ENCODE measurements at places on chromosomes 6 and 20. TPM values are rescaled to one million over a fixed set of nuclear protein-coding genes. Genes with fewer than 3 reads are reported as not detected.

DNA sequence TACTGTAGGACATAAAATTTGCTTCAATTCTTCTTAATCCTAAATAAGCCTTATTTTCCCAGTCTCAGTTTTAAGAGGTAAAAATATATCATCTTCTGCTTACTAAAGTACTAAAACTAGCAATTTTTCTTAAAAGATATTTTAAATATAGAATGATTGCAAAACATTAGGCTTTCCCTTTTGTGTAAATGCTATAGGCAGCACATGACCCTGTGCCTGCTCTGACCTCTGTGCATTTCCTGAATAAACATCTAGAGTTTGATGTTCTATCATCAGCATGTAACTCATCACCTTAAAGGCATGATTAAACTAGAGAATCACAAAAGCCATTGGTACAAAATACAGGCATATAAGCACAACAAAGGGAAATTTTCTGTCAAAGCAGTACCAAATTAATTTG lies 422.7 kb downstream of the TFAP2B start:
- DNase-seq = no peak

GRCh38 chr20:36390719-36391415 lies 84.7 kb downstream of the DLGAP4 start:
- DNase-seq = no peak

DNA sequence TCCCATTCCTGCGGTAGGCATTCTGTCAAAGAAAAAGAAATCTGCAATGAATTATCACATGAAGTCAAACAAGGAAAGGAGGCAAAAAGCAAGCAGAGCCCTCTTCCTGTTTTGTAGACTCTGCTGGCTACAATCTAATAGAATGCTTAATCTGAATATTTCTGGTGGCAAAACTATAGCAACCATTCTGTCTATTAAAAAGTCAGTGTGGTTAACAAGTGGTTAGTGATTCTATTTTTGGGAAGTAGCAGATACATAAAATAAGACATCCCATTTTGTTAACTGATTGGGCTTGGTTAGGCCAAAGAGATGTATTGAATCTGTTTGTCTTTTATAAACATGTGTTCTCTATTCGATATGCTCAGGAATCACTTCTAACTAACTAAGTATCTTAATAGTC lies 442.3 kb downstream of the CDC5L start:
- DNase-seq = no peak

GRCh38 chr6:22320750-22321149 lies 23.9 kb upstream of the PRL start:
- no peak for DNase-seq

- DNase-seq = no peak
Measured at GRCh38 chr20:48606841-48607543, 220.8 kb downstream of the PREX1 start.

- no peak for DNase-seq
Measured at GRCh38 chr6:91717094-91717493, 1130.2 kb upstream of the MAP3K7 start.

GRCh38 chr6:35717449-35718374 lies 19.1 kb upstream of the ARMC12 start:
- no peak for DNase-seq

DNA sequence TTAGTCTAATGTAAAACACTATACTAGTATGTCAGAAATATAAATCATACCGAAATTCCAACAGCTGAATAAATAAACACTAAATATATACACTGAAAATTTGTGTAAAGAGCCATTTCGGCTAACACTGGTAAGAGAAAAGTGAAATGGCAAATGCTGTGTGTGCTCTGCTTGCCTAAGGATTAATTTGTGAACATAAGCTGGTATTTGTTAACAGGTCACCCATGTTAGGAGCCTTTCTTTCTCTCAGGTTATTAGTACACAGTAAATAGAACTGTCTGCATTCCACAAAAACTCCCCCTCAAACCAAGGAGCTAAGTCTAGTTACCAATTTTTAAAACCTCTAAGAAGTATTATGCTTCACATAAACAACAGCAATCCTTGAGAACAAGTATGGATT lies 27.0 kb downstream of the ELOVL5 start:
- no peak for DNase-seq

- peak; percentile 11 for DNase-seq
Measured at GRCh38 chr20:52190437-52191131, 995 bp downstream of the ZFP64 start.

GRCh38 chr6:71589254-71589653 lies 297.1 kb upstream of the RIMS1 start:
- DNase-seq = no peak

DNA sequence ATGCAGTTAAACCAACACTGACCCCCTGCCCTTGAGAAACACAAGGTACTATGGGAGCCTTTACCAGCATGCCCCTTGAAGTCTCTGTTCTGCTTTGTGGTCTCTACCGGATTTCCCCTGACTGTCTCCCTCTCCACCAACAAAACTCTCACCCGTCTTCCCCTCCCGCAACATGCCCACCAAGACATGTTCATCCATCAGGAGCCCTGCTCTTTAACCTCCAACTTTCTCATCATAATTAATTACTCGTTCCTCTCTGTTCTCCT lies 1.1 kb downstream of the ZNF165 start:
- DNase-seq = no peak

DNA sequence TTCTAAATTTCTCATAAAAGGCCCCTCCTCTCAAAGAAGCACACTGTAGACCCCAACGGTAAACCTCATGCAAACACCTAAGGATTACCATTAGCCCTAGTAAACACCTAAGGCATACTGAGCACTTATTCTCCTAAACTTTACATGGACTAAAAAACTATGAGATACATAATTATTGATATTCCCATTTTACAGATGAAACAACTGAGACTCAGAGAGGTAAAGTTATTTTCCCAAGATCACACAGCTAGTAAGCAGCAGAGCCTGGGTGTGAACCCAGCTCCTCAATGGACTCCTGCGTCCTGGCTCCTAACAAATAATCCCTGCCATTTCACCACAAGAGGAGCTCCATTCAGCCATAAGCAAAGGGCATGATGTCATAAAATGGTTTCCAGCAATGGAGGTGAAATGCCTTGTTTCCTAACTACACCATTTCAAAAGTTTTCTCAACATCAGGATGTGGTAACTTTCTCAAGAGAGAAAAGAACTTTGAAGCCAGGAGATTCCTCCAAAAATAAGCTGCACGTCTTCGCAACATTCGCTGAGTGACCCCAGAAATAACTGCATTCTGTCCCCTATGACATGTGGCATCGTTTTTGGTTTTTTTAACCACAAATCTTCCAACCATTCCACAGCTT lies 4.1 kb downstream of the ATP9A start:
- DNase-seq = no peak

GRCh38 chr6:47595785-47596184 lies 102.6 kb upstream of the ADGRF4 start:
- peak; percentile 29 for DNase-seq

GRCh38 chr6:30918670-30919069 lies 4.6 kb downstream of the VARS2 start:
- no peak for DNase-seq

DNA sequence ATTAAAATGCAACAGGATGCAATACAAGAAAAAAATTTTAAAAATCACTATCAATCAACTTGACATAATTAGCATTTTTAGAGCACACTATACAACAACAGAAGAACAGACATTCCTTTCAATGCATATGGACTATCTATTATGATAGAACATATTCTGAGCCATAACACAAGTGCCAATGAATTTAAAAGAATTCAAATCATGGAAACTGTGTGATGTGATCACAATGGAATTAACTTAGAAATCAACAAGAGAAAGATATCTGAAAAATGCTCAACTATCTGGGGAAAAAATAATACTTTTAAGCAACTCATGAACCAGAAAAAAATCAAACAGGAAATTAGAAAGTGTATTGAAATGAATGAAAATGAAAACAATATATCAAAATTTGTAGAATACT lies 106.3 kb downstream of the ADTRP start:
- DNase-seq = no peak

DNA sequence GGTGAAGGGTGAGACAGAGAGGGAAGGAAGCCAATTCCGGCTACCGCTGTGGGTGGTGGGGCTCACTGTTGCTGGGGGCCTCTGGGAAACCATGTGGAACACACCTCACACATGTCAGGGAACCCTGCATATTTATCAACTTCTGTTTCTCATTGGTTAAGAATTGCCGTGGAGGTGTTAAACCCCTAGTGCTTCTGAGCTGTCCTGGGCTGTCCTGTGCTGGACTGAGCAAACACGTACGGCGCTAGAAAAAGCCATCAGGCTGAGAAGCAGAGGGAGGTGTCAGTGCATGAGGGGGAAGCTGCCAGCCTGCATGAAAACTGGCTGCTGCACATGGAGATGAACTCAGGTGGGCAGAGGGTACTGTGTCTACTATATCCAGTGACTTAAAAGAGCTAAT lies 103.9 kb upstream of the JAG1 start:
- no peak for DNase-seq

SLC26A8 gene
- total RNA-seq = 0.11 TPM

TSHZ2 gene
- total RNA-seq = 35.0 TPM

EYS gene
- 4.4 TPM for total RNA-seq

DEFB124 gene
- not detected for total RNA-seq

KHDC1 gene
- total RNA-seq = 2.6 TPM

SLC35A1 gene
- 39.2 TPM for total RNA-seq

FUCA2 gene
- total RNA-seq = 37.0 TPM

ETV7 gene
- total RNA-seq = 0.79 TPM

HLA-DOB gene
- 0.42 TPM for total RNA-seq

NFYA gene
- total RNA-seq = 30.5 TPM

APOBEC2 gene
- 11.4 TPM for total RNA-seq

POM121L2 gene
- total RNA-seq = not detected

Data from urinary bladder (tissue), 4 donors.